Globus pallidus (tissue), 1 donor: ENCODE measurements at places on chromosomes 16 and 17.

DNA sequence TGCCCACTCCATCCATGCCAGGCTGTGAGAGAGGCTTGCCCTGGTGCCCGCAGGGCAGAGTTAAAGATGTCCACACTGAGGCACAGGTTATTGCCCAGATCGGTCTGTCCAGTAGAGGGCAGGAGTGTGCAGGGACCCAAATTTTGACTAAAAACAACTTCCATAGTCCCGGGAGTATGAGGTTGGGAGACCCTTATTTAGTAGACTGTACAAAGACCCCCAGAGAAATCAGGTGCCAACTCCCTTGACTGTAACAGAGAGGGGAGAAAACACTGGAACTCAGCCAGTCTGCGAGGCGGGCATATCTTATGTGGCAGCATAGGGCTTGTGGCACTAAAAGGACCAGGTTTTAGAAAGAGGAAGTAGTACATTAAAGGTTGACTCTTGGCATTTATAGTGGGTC is 43.4 kb downstream of the HNF1B start:
- DNase-seq, result no peak

- DNase-seq, result no peak
These were observed 4.1 kb downstream of the INPP5K start for GRCh38 chr17:1512351-1512750.

- no peak for DNase-seq
These were observed 134.7 kb downstream of the USP31 start for GRCh38 chr16:23014592-23014991.

- no peak for DNase-seq
These were observed 31.3 kb upstream of the SOX9 start for GRCh38 chr17:72089453-72089987.

GRCh38 chr16:3651461-3652372 is 2.8 kb upstream of the DNASE1 start:
- DNase-seq, result no peak

GRCh38 chr16:72171236-72171635 is 719 bp downstream of the PMFBP1 start:
- DNase-seq, result no peak

DNA sequence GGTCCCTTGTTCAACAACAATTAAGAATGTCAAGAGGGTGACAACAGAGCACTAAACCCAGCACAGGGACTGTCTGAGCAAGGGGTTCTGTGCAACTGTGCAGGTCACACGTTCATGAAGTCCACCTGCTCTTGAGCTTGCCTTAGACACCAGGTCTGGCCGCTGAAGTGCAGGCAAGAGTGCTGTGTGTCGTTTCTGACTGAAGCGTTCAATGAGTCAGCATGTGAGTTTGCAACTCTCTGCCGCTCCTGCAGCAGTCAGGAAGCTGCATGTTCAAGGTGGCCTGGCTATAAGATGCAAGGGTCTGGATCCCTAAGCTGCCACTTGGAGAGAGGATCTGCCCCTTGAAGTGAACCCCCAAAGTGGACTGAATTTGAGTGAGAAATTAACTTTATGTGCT is 332.7 kb upstream of the HSBP1 start:
- DNase-seq, result no peak
